ENCODE measurements at places on chromosomes 12 and 14.

DNA sequence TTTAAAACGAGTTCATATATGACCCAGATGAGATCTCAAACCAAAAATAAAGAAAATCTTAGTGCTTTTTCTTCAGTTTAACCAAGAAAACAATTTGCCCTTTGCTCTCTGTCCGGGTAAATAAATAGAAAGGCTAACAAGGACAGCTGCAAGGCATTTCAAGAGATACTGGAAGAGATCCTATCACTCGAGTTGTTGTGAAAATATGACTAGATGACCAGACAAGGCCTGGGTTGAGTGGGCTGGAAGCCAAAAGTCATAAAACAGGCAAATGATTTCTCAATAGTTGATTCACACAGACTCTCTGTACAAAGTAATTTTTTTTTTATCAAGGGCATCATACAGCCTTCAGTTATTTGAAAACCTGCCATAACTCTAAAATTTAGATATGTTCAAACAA, 55.9 kb upstream of the AVPR1A start:
- peak; percentile 18 for DNase-seq

DNA sequence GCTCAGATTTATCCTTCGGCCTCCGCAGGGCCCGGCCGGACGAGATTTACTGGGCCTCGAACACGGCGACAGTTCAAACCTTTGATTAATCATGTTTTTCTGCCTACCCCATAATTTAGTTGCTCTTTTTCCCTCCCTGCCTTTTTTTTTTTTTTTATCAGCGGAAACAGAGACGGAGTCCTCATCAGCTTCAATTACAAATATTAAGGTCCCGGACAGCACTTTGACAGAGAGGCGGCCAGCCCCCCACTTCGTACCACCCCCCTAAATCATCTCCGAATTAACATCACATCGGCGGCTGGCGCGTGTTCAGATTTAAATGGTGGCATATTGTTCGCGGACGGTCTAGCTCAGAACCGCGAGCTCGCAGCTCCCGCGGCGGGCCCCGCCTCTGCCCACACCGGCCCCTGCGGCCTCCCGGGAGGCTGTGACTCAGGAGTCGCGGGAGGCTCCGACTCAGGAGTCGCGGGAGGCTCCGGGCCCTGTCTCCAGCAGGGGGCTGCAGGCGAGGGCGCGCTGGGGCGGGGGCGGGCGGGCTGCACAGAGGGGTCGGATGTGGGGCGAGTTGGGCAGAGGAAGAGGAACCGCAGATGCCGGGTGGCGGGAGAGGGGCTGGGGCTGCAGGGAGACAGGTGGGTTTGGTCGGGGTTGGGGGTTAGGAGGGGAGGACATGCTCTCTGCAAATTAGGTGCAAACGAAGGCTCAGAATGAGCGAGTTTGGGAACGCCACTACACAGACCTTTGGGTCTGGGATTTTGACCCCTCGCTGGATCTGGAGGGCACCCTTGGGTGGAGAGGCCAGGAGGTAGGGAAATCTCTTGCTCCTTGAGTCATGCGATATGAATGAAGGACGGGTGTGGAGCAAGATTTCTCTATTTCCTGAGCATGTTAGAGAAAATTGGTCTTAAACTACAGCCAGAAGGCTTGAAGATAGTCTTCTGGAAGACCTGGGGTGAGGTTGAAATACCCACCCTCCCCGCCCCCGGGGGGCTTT, 19.6 kb upstream of the ATP5MC2 start:
- DNase-seq: peak; percentile 85

DNA sequence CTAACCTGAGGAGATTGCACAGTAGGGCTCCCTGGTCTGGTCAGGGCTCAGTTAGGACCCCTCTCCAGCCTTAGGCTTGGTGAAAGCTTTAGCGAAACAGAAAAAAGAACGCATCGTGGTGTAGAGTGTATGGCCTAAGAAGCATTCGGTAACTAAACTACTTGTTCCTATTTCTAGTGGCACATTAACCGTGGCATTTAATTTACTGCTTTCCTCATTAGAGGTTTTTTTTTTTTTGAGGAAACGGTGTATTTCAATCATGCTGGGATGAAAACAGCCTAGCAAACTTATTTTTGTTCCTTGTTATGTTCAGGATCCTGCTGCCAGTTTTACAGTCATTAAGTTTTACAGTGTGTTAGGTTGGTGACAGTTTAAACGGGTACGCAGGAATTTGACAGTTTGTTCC, 518 bp upstream of the OSBPL8 start:
- DNase-seq: no peak

DNA sequence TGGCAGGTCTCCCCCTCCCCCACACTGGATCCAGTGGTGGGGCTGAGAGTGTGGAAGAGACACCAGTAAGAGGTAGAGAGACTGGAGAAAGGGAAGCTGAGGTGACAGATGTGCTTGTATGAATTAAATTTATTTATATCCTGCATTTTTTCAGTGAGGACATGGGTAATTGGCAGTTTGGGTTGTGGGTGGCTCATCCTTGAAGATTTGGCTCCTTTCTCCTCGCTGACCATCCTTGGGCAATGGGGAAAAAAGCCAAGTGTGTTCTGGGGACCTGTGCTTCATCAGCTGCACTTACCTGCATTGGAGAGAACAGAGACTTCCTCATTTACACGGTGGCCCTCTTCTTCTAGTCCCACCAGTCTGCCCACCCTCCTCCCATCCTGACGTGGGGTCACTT, 86.4 kb downstream of the RFX4 start:
- no peak for DNase-seq

- DNase-seq: no peak
These were observed 6.1 kb upstream of the SNAPC1 start for GRCh38 chr14:61756135-61756534.

- no peak for DNase-seq
These were observed 125.8 kb downstream of the C12orf42 start for GRCh38 chr12:103369929-103370328.

GRCh38 chr12:111757361-111758119, 9.2 kb upstream of the ALDH2 start:
- no peak for DNase-seq

DNA sequence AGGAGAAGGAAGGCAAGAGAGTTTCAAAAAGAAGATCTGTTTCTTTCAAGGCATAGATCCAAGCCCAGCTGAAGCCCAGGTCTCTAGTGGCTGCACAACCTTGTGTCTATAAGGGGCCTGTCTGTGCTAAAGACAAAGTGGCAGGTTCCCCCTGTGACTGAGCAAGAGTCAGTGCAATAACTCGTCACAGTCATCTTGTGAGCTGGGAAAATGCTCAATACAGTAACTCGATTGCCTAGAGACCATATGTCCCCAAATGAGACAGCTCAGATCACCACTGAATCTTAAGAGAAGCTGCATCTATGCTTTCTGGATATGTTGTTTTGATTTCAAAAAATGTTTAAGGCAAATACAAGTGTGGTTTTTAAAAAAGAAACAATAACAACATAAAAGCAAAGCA, 24.2 kb downstream of the ST8SIA1 start:
- DNase-seq: no peak

- peak; percentile 52 for DNase-seq
These were observed 113.0 kb downstream of the BEGAIN start for GRCh38 chr14:100474196-100474595.

DNA sequence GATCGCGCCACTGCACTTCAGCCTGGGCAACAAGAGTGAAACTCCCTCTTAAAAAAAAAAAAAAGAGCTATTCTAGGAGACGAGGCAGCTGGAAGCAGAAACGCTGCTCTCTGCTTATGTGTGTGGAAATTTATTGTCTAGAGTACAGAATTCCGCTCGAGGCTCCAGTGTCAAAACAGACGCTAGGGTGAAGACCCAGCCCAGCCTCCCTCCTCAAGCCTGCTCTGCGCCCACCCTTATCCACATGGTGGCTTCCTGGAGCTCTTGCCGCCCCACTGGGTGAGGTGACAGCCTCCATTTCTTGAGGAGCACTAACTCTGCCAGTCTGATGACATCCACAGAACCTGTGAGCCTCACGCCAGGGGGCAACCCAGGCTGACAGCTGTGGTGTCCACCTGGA, 49.5 kb upstream of the DLK1 start:
- DNase-seq: no peak

Measured in Daoy (cell line).